Astrocyte (in vitro differentiated cells and primary cell): ENCODE measurements at places on chromosomes 2 and 18.

DNA sequence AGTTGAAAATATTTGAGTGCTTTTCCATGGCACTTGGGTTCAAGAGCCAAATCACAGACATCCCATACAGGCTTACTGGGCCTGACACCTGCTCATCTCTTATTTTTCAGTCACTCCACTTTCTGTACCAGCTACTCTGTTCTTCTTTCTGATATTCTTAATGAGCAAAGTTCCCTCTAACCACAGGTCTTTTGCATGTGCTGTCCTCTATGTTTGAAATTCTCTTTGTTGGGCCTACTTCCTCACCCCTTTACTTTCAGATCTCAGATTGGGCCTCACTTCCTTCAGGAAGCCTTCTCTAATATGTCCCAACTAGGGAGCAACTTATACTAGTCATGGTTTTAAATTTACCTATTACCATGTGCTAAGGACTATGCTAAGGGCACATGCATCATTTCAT lies 81.8 kb upstream of the RBMS1 start:
- DNase-seq, result no peak

GRCh38 chr2:211114826-211115455 lies 558.5 kb downstream of the CPS1 start:
- DNase-seq, result peak; percentile 94

- DNase-seq, result no peak
These were observed 1001.7 kb upstream of the GYPC start for GRCh38 chr2:125654226-125654625.

GRCh38 chr2:73112026-73112912 lies 479 bp downstream of the RAB11FIP5 start:
- DNase-seq, result peak; percentile 45

GRCh38 chr2:106366204-106366885 lies 101.9 kb downstream of the RGPD3 start:
- DNase-seq, result no peak

- DNase-seq, result no peak
These were observed 29.9 kb downstream of the SP9 start for GRCh38 chr2:174364628-174365027.
